Ovary (tissue), 10 donors: ENCODE measurements at places on chromosomes 12 and 14. TPM values are rescaled to one million over a fixed set of nuclear protein-coding genes. Genes with fewer than 3 reads are reported as not detected.

DNA sequence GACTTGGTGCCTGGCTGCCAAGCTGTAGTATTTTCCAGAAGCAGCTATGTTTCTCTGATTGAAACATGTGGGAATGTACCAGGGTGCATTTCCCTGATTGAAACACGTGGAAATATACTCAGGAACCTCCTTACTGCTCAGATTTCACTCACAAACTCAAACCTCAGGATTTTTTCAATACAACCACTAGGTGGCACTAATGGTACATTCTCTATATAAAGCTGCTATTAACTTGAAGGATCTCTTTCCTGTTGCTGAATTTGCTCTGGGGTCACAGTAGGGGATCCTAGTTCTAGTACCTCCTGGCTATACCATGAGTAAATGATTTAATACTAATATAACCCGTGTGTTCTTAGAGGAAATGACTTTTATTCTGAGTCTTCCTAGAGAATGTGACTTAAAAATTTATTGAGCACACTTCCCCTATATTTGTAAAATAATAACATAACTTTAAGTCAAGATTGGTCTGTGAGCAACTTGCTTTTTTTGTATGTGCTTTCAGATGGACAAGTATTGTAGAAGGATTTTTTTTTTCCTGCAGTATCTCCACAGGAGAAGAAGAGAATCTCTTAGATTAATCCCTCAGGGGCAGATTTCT, 173.8 kb upstream of the MIS18BP1 start:
- no peak overlapping the region for H3K4me3 ChIP-seq
- H3K27ac ChIP-seq: no peak overlapping the region
- H3K36me3 ChIP-seq: no peaks in the 10 kb centered on the region
- no peaks in the 10 kb centered on the region for H3K27me3 ChIP-seq
- DNase-seq: no peak

DNA sequence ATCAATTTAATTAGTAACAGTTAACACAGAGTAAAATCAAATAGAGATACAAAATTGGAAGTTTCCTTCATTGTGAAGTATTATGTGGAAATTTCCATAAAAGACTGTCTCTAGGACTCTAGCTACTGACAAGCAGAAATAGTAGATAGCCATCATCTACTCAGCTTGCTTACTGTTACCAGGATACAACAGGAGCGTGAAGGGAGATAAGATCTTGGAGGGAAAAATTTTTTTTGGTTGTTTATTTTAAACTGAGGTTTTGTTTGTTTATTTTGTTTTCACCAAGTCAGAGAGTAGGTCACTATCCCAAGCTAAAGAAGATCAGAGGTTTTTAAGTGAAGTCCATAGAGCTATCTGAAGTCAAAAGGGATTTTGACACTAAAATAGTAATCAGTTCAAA, 861.3 kb upstream of the MGAT4C start:
- H3K4me1 ChIP-seq: no peaks in the 10 kb centered on the region
- no peaks in the 10 kb centered on the region for H3K36me3 ChIP-seq
- DNase-seq: no peak
- no peak overlapping the region for H3K4me3 ChIP-seq

DNA sequence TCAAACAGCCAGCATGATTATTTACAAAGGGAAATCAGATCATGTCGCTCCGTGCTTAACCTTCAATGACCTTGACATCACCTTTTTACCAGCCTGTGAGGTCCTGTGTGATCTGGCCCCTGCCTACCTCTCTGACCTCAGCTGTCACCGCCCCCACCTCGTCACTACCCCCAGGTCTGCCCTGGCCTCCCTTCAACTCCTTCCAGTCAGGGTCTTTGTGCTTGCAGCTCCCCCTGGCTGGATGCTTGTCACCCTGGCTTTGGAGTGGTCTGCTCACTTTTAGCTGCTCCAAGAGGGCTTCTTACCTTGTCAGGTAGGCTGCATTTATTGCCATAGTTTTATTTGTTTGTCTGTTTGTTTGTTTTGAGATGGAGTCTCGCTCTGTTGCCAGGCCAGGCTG, 8.2 kb upstream of the MAX start:
- H3K27me3 ChIP-seq: no peaks in the 10 kb centered on the region
- H3K4me3 ChIP-seq: no peak overlapping the region
- H3K36me3 ChIP-seq: no peaks in the 10 kb centered on the region
- no peak for DNase-seq

DNA sequence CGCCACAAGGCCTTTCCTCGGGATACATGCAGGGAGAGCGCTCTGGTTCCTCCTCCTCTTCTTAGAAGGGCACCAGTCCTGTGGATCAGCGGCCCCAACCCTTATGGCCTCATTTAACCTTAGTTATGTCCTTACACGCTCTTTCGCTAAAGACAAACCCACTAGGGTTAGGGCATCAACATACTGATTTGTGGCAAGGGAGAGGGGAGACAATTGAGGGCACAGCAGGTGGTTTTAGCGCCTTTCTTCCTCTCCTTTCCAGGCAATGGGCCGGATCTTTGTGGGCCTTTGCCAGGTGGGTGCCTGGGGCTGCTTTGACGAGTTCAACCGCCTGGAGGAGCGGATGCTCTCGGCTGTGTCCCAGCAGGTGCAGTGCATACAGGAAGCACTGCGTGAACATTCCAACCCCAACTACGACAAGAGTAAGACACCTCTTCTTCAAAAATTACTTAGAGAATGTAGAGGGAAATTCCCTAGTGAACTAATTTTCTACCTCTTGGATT, 43.6 kb downstream of the DYNC1H1 start:
- no peak overlapping the region for H3K4me3 ChIP-seq
- no peaks in the 10 kb centered on the region for H3K27me3 ChIP-seq
- peaks cover 3% of the 10 kb centered on the region for H3K36me3 ChIP-seq
- no peak for DNase-seq
- H3K27ac ChIP-seq: no peak overlapping the region

- no peak for DNase-seq
- no peaks in the 10 kb centered on the region for H3K27me3 ChIP-seq
- no peaks in the 10 kb centered on the region for H3K36me3 ChIP-seq
- H3K27ac ChIP-seq: no peak overlapping the region
- no peaks in the 10 kb centered on the region for H3K4me1 ChIP-seq
- H3K4me3 ChIP-seq: no peak overlapping the region
Observed at GRCh38 chr14:25150401-25150800, 100.5 kb upstream of the STXBP6 start.

DNA sequence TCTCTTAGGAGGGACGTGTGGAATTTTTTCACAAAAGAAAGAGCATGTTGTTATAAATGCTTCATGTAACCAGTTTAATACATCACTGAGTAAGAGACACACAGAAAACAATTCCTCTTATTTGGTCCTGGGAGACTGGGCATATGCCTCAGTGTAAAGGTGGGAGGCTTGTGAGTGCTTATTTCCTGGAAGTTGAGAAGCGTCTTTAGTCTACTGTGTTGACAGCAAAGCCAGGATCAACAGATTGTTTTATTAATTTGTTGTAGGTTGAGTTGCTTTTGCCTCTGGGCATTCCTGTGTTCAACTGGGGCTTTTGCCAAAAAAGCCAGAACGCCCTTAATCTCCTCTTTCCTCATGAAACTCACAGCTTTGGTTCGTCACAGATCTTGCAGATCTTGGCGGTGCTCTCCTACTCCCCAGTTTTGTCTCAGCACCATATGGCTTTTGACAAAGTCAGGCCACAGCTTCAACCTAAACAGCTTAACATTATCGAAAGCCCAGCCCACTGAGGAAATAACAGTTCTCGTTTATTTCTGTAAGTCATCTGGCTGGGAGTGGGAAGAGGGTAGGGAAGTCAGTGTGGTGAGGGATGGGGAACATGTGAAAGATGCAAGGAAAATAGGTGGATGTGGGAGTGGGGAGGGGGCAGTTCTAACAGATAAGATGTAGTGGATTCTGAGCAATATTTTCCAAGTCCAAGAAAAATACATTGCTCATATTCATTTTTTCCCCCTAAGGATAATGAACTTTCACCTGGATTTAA, 227.2 kb downstream of the DACT1 start:
- no peak for DNase-seq
- H3K4me3 ChIP-seq: no peak overlapping the region
- peaks cover 10% of the 10 kb centered on the region for H3K4me1 ChIP-seq
- no peak overlapping the region for H3K27ac ChIP-seq

GRCh38 chr14:60008042-60008441, 83.7 kb upstream of the PCNX4 start:
- no peak for DNase-seq
- H3K36me3 ChIP-seq: no peaks in the 10 kb centered on the region
- no peak overlapping the region for H3K27ac ChIP-seq
- no peaks in the 10 kb centered on the region for H3K4me1 ChIP-seq
- no peak overlapping the region for H3K4me3 ChIP-seq

DNA sequence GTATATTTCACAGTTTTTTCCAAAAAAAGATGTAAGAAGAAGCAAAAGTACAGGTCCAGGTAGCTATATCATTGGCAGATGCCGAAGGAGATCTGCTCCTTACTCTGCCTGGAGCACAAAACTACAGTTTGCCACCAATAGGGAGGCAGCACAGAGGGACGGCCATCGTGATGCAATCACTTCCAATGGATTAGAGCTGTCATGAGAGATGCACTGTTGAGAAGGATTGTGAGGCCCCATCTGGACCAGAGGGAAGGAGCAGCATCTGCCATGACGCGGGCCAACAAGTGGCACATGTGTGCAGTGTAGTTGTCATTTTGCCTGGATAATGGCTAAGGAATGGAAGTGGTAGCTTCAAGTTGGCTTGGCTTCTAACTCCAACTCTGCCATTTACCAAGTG, 318.8 kb upstream of the FKBP4 start:
- no peaks in the 10 kb centered on the region for H3K27me3 ChIP-seq
- no peaks in the 10 kb centered on the region for H3K36me3 ChIP-seq
- no peak for DNase-seq
- H3K4me1 ChIP-seq: no peaks in the 10 kb centered on the region

GRCh38 chr12:93180566-93180965, 197.2 kb upstream of the NUDT4 start:
- H3K4me3 ChIP-seq: no peak overlapping the region
- no peaks in the 10 kb centered on the region for H3K27me3 ChIP-seq
- DNase-seq: no peak
- no peaks in the 10 kb centered on the region for H3K36me3 ChIP-seq
- H3K27ac ChIP-seq: no peak overlapping the region
- peaks cover 11% of the 10 kb centered on the region for H3K4me1 ChIP-seq

DNA sequence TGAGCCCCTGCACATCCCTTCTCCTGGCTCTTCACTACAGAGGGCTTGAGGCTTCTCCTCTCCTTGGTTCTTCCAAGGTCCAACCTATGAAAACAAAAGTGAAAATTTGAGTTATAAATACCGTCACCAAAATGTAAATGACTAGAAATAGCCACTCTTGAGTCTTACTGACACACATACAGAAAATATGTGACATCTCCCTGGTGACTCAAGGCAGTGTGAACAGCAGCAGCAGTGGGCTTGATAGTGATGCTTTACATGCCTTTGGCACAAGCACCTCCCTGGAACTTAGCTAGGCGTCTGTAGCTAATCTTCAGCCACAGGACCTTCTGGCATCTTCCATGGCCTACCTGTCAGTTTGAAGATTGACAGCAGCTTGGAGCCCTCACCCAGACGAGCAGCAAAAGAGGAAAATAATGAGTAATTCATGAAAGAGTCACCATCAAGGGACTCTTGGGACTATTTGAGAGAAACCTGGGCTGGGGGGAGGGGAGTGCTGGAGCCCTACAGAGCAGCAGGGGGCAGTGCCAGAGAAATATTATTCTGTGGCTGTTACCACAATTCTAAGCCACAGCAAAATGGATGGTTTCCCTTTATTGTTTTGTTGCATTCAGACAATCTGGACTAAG, 158.0 kb downstream of the KCNK10 start:
- H3K27ac ChIP-seq: no peak overlapping the region
- H3K36me3 ChIP-seq: no peaks in the 10 kb centered on the region
- no peaks in the 10 kb centered on the region for H3K27me3 ChIP-seq
- no peaks in the 10 kb centered on the region for H3K4me1 ChIP-seq
- no peak overlapping the region for H3K4me3 ChIP-seq

GRCh38 chr12:51393676-51394545, 2.7 kb upstream of the GALNT6 start:
- DNase-seq: no peak
- no peak overlapping the region for H3K4me3 ChIP-seq
- no peak overlapping the region for H3K27ac ChIP-seq
- no peaks in the 10 kb centered on the region for H3K27me3 ChIP-seq

- H3K27me3 ChIP-seq: no peaks in the 10 kb centered on the region
- H3K36me3 ChIP-seq: no peaks in the 10 kb centered on the region
- H3K4me3 ChIP-seq: no peak overlapping the region
- H3K4me1 ChIP-seq: no peaks in the 10 kb centered on the region
- H3K27ac ChIP-seq: no peak overlapping the region
Observed at GRCh38 chr12:27953817-27954216, 18.7 kb downstream of the PTHLH start.

Gene CCDC177
- not detected for total RNA-seq

Gene PTGER2
- 6.7 TPM for total RNA-seq

Gene PIP4K2C
- total RNA-seq: 21.2 TPM

Gene ELK3
- 25.9 TPM for total RNA-seq

Gene CLEC1B
- not detected for total RNA-seq

Gene DHRS2
- total RNA-seq: 26.1 TPM

Gene ACVR1B
- 16.6 TPM for total RNA-seq

Gene MLXIP
- 23.2 TPM for total RNA-seq

Gene MMP17
- total RNA-seq: 15.6 TPM
